ENCODE measurements at places on chromosomes 2 and 18.

GRCh38 chr2:128594953-128595677 lies 276.4 kb upstream of the HS6ST1 start:
- H3K4me1 ChIP-seq, result no peaks in the 10 kb centered on the region
- no peaks in the 10 kb centered on the region for H3K27me3 ChIP-seq
- H3K4me3 ChIP-seq, result no peak overlapping the region
- no peak overlapping the region for H3K27ac ChIP-seq
- DNase-seq, result no peak

GRCh38 chr18:63570721-63571120 lies 16.4 kb upstream of the SERPINB13 start:
- H3K4me3 ChIP-seq, result no peak overlapping the region
- H3K36me3 ChIP-seq, result no peaks in the 10 kb centered on the region
- H3K27ac ChIP-seq, result no peak overlapping the region
- no peaks in the 10 kb centered on the region for H3K27me3 ChIP-seq
- no peak for DNase-seq

GRCh38 chr18:55244546-55244945 lies 285.3 kb upstream of the CCDC68 start:
- H3K4me1 ChIP-seq, result peaks cover 16% of the 10 kb centered on the region
- H3K27ac ChIP-seq, result peak overlapping the region; percentile 71
- no peak for DNase-seq
- H3K27me3 ChIP-seq, result no peaks in the 10 kb centered on the region
- no peak overlapping the region for H3K4me3 ChIP-seq
- H3K36me3 ChIP-seq, result peaks cover 11% of the 10 kb centered on the region

DNA sequence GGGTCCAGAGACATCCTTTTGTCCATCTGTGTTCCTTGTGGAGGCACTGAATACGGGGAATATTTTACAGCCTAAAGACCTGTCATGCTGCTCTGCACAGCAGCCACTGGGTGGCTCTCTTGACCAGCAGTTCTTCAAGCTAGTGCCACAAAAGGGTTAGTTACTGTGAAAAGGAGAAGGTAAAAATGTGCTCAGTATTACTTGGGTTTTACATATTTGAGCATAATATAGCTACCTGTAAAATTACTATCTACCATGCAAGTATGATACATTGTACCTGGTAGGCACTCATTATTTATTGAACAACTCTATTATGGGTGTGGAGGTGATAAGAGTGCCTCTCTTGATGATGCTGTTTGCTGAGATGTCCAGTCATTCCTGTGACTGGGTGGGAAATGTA lies 23.6 kb downstream of the FZD5 start:
- H3K27ac ChIP-seq, result no peak overlapping the region
- no peaks in the 10 kb centered on the region for H3K4me1 ChIP-seq
- no peak for DNase-seq
- H3K4me3 ChIP-seq, result no peak overlapping the region
- H3K27me3 ChIP-seq, result no peaks in the 10 kb centered on the region

DNA sequence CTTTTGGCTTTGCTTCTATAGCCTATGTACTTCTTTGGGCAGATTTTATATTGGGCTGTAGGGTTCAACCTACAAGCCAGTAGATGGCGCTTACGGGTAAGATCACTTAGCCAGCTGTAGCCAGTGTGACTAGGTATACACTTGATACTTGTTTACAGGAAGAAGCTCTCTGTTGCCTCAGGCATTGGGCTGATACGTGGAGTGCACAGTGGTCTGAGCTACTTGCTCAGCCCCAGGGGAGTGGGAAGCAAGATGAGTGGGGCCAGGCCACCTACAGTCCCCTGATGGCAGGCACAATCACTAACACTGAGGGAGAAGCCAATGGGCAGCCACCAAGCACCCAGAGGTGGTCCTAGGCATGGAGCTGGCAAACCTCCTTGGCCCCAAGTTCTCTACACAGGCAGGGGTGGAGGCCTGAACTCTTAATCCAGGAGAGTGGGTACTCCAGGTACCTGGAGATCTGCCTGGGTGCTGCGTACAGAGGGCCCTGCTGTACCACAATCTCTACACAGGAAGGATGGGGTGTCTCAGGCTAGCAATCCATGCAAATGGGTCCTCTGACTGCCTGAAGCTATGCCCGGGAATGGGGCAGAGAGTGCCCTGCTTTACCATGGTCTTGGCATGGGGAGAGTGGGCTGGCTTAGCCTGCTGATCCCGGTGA lies 122.2 kb downstream of the NCOA1 start:
- H3K4me3 ChIP-seq, result no peak overlapping the region
- H3K27me3 ChIP-seq, result no peaks in the 10 kb centered on the region
- no peaks in the 10 kb centered on the region for H3K4me1 ChIP-seq
- H3K27ac ChIP-seq, result no peak overlapping the region
- DNase-seq, result no peak
- H3K36me3 ChIP-seq, result no peaks in the 10 kb centered on the region

- DNase-seq, result no peak
- peaks cover 17% of the 10 kb centered on the region for H3K4me1 ChIP-seq
- H3K27me3 ChIP-seq, result no peaks in the 10 kb centered on the region
- no peak overlapping the region for H3K27ac ChIP-seq
- H3K36me3 ChIP-seq, result no peaks in the 10 kb centered on the region
These were observed 42.2 kb downstream of the KLHL14 start for GRCh38 chr18:32730620-32731091.

DNA sequence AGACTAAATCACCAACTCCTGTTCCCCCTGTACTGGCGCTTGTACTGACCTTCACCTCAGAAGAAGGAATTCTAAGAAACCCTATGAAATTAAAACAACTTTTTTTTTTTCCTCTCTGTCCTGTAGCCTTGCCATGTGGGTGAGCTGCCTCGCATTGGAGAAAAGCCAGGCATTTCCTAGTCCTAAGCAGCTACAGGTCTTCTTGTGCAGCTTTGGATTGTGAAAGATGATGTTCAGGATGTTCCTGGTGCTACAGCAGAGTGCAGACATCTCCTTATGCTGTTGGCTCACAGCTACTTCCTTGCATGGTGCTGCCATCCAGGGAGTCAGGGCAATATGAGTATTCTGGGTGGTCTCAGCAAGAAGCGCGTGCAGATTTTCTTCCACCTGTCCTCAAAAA lies 11.9 kb downstream of the PIK3C3 start:
- no peak overlapping the region for H3K27ac ChIP-seq
- H3K4me3 ChIP-seq, result no peak overlapping the region
- peaks cover 23% of the 10 kb centered on the region for H3K4me1 ChIP-seq
- H3K27me3 ChIP-seq, result no peaks in the 10 kb centered on the region
- no peaks in the 10 kb centered on the region for H3K36me3 ChIP-seq
